Hypothalamus (tissue), 51 donors: ENCODE measurements at places on chromosomes 4 and X.

- no peak for DNase-seq
Measured at GRCh38 chrX:116239944-116240840, 69.6 kb downstream of the AGTR2 start.

GRCh38 chrX:49040376-49040955, 2.7 kb downstream of the TFE3 start:
- no peak for DNase-seq

DNA sequence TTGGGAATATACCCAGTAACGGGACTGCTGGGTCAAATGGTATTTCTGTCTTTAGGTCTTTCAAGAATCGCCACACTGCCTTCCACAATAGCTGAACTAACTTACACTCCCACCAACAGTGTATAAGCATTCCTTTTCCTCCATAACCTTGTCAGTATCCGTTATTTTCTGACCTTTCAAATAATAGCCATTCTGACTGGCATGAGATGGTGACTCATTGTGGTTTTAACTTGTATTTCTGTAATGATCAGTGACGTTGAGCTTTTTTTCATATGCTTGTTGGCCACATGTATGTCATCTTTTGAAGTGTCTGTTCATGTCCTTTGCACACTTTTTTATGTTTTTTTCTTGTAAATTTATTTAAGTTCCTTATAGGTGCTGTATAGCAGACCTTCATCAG, 81.2 kb downstream of the ADAM29 start:
- no peak for DNase-seq

- no peak for DNase-seq
Measured at GRCh38 chr4:140054861-140055260, 99.1 kb downstream of the MAML3 start.

DNA sequence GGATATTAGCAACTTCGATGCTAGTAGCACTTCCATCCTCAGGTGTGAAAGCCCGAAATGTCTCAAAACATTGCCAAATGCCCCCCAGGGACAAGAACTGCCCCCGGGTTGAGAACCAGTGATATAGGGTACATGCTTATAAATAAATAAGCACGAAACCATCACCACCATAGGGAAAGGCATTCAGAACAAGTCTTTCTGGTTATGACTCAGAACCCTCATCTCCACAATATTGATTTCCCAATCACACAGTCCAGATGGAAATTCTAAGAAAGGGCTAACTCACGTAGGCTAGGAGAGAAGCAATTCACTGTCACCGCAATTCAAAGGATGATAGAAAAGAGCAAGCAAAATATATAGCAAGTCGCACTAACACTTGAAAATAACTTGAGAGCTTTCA, 84.8 kb downstream of the ANOS1 start:
- no peak for DNase-seq

GRCh38 chr4:117447925-117448324, 362.5 kb upstream of the TRAM1L1 start:
- DNase-seq, result no peak

- DNase-seq, result no peak
Measured at GRCh38 chrX:40065296-40066046, 32.3 kb downstream of the BCOR start.

- no peak for DNase-seq
Measured at GRCh38 chrX:17414027-17414658, 39.1 kb downstream of the NHS start.

- DNase-seq, result no peak
Measured at GRCh38 chr4:26029568-26030131, 115.6 kb downstream of the SMIM20 start.

- DNase-seq, result no peak
Measured at GRCh38 chr4:62156205-62156604, 956.1 kb downstream of the ADGRL3 start.

GRCh38 chr4:112975567-112976355, 73.7 kb upstream of the ANK2 start:
- no peak for DNase-seq

- DNase-seq, result no peak
Measured at GRCh38 chrX:136731207-136731782, 49.4 kb downstream of the ARHGEF6 start.

GRCh38 chrX:126557151-126557550, 4.5 kb upstream of the DCAF12L1 start:
- DNase-seq, result no peak

DNA sequence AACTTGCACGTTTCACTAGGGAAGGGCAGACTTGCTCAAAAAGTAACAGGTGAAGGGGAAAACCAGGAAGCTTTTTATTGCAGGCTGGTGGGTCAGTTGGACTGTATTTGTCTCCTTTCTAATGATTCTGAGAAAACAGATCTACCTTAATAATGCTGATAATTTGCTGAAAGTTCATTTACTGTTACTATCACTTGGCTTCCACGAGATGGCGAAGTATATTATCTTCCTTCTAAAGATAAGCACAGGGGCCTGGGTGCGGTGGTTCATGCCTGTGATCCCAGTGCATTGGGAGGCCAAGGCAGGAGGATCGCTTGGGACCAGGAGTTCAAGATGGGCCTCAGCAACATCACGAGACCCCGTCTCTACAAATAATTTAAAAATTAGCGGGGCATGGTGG, 16.4 kb downstream of the CCKAR start:
- DNase-seq, result no peak

DNA sequence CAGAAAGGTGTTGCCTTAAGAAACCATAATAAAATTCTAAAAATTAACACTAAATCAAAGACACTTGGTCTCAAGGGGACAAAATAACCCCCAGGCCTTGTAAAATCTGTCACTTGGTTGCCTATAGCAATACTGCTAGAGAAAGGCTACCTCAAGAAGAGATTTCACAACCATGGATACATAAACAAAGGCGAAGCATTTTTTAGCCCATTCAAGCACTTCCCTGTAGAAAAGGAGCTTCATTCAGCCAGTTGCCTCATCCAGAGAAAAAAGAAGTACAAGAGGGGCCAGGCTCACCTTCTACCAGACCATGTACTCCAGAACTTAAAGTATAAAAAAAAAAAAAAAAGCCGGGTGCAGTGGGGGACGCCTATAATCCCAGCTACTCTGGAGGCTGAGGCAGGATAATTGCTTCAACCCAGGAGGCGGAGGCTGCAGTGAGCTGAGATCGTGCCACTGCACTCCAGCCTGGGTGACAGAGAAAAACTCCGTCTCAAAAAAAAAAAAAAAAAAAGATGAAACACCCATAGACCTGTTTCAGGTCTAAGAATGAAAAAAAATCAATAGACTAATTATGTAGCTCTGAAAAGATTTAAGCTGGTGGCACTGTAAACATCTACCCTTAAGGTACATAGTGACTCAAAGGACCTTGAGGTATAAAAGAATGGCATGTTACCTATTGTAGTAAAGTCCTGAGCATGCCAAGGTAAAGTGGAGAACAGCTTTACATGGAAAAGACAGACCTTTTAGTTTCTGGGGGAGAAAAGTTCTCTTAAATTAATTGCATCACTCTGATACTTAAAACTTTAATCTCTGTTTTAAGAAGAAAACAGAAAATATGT, 18.0 kb downstream of the RUFY3 start:
- DNase-seq, result no peak

DNA sequence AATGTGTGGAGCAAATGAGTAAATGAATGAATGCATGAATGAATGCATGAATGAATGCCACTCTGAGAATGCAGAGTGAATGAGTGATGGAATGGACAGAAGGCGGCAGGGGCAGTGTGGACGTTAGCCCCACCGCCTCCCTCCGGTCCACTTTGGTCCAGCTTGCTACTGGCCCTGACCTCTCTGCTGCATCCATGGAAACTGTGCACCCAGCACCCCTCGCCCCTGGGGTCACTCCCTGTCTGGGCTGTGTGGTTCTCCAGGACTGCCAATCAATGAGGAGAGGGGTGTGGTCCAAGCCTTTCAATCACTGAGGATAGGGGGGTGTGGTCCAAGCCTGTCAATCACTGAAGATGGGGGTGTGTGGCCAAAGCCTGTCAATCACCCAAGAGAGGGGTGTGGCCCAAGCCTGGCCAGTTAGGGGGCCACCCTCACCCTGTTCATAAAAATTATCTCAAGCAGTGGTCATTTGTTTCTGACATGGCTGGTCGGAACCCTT, 39.2 kb upstream of the ASMTL start:
- DNase-seq, result no peak

GRCh38 chr4:113222471-113222870, 173.0 kb downstream of the ANK2 start:
- no peak for DNase-seq

- DNase-seq, result no peak
Measured at GRCh38 chr4:57095245-57095644, 14.9 kb downstream of the IGFBP7 start.

DNA sequence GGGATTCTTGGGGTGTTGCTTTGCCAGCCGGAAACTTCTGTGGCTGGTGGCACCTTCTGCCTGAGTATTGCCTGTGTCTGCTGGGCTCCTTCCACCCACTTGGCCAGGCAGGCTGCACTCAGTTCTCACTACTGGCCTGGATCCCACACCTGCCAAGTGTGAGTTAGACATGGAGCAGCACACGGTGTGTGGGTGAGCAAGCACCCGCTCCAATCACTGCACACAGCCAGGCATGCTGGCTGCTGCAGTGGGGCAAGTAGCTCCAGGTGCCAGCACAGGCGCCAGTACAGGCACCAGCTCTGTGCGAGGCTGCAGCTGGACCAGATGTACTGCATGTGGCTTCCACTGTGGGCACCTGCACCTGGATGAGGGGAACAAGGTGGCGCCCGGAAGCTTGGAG, 23.9 kb downstream of the DCUN1D4 start:
- DNase-seq, result no peak

DNA sequence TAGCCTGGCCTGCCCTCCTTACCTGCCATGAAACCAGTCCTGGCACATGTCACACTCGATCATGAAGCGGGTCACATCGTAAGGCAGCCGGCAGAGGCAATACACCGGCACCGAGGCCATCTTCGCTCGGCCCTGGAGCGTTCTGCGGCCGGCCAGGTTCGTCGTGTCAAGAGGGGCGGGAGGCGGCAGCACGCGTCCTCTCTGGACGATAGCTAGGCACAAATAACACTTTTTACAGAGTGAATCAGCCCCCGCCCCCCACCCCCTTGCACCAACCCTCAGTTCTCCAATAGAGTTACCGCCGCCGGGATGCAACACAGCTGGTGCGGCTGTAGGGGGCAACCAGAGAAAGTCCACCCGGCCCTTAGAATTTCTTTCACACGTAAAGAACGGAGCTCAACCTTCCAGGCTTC, 1.7 kb downstream of the PHF8 start:
- no peak for DNase-seq

DNA sequence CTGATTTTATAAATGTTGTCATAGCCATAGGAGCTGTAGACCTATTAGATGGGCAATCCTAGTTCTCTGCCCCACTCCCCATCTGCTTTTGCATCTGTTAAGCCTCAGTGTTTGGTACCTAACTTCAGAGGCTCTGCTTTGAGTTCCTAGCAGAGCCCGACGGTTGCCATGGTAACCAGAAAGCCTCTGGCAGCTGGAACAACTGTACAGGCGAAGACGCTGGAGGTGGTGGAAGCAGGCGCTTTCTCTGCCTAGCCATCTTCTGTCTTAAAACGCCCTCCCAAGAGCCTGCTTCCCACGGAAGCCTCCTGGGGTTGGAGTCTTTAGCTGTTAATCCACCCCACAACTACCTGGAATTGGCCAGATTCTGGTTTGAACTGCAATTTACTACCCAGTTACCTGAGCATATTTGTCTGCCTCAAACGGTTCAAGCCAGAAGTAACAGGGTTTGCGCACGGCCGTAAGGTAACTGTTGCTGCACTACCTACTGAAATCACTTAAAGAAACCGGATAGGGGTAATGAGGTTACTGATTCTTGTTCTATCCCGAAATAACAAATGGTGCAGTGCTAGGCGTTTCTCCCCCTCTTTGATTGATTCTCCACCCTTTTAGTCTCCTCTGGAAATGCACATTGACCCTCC, 1.0 kb upstream of the GABRG1 start:
- peak; percentile 59 for DNase-seq

GRCh38 chr4:89572224-89572858, 264.6 kb downstream of the SNCA start:
- DNase-seq, result no peak

DNA sequence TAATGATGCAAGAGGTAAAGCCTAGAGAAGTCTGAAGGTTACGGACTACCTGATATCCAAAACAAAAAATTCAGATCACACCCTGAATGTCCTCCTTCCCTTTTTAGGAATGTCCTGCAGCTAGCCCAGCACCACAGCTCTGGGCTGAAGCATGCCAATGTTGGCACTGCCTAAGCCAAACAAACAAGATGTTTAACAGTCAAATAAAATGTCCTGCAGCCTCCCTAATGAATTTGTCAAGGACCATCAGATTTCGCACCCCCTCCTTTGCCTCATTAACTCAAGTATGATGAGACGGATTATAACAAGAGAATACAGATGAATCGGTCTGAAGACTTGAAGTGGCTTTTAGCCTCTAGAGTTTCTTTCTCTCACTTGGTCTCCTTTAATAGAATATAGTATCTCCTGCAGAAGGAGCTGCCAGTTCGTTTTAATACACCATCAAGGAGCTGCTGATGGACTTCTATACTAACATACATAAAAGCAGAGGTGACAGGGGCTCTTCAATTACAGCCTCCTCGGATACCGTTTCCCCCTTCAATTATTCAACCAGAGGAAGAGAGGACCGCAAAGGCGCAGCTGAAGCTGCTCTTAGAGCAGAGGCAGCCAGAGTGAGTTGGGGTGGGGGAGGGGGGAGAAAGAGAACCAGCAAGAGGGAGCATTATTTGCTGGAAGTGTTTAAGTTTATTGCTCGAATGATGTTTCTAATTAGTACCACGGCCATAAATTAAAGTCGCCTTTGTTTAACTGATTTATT, 3.0 kb upstream of the MAB21L2 start:
- no peak for DNase-seq

- DNase-seq, result no peak
Measured at GRCh38 chr4:94575652-94576051, 123.9 kb downstream of the PDLIM5 start.

- no peak for DNase-seq
Measured at GRCh38 chrX:18465051-18465450, 39.6 kb downstream of the CDKL5 start.

DNA sequence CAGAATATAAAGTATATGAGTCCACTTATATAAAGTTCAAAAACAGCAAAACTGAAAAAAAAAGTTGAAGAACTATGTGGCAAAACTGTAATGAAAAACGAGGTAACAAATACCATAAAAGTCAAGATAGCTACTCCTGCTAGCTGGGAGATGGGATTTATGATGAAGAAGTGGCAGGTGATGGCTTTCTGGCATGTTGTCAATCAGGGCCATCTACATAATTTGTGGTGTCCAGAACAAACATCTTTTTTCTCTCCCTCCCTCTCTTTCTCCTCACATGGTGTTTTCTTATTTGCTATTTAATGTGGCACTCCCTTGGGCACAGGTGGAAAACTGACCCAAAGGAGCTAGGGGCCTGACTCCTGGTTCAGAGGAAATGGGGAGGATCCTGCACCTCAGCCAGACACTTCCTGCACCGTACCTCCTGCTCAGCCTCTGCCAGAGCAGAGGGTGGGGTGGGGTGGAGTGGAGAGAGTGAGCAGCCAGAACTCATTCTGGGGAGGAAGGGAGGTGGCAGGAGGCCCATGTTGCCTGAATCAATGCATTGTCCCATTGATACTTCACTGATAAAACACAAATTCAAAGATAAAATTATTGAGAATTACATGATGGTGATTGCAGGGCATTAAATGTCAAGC, 5.3 kb upstream of the SAP30 start:
- no peak for DNase-seq

- DNase-seq, result no peak
Measured at GRCh38 chr4:184380707-184381106, 93.6 kb downstream of the IRF2 start.

- DNase-seq, result no peak
Measured at GRCh38 chrX:123590842-123591486, 141.9 kb downstream of the THOC2 start.
